Activated effector memory CD4-positive, alpha-beta T cell treated with anti-CD3 and anti-CD28 coated beads, Interleukin-2, amount 50 U/mL, for 16 hours (primary cell): ENCODE measurements at places on chromosomes 2 and 18.

- no peak for DNase-seq
Observed at GRCh38 chr2:222707102-222707688, 35.7 kb downstream of the MOGAT1 start.

DNA sequence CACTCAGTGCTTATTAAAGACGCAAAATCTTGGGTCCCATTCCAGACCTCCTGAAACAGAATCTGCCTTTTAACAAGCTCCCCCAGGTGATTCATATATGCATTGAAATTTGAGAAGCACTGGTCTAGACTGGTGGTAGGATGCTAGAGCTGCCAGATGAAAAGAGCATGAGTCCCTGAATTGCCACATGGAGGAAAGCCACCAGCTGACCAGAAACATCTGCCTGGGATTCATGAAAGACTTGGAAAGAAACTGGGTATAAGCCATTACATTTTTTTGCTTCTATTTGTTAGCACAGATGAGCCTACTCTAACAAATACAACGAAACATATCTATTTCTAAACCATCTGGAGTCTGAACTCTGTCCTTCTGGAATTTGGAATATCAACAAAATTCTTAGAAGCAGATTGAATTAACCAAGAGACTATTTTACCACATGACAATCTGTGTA is 228.9 kb downstream of the RBM43 start:
- no peak for DNase-seq

DNA sequence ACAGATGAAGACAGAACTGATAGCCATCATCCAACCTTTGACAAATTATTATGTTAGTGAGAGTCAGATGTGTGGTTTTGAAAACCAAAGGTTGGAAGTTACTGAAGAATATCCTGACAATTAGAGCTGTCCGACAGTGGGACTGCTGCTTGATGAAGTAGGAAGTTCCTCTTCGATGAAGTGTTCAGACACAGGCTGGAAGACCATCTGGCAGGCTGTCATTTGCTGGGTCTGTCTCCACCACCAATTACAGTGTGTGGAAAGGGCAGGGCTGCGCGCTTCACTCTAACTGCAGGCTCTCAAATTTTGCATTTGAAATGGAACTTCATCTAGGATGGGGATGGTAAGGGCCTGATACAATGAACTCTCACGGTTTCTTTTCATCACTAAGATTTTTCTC is 313.8 kb downstream of the PIK3C3 start:
- no peak for DNase-seq

GRCh38 chr18:56315363-56315762 is 323.0 kb downstream of the TXNL1 start:
- no peak for DNase-seq

- DNase-seq = no peak
Observed at GRCh38 chr18:13416848-13417247, 198.3 kb downstream of the LDLRAD4 start.
